Natural killer cell (primary cell): ENCODE measurements at places on chromosomes 2 and 18. TPM values are rescaled to one million over a fixed set of nuclear protein-coding genes. Genes with fewer than 3 reads are reported as not detected.

KRCC1 gene
- 9.0 TPM for total RNA-seq

DNA sequence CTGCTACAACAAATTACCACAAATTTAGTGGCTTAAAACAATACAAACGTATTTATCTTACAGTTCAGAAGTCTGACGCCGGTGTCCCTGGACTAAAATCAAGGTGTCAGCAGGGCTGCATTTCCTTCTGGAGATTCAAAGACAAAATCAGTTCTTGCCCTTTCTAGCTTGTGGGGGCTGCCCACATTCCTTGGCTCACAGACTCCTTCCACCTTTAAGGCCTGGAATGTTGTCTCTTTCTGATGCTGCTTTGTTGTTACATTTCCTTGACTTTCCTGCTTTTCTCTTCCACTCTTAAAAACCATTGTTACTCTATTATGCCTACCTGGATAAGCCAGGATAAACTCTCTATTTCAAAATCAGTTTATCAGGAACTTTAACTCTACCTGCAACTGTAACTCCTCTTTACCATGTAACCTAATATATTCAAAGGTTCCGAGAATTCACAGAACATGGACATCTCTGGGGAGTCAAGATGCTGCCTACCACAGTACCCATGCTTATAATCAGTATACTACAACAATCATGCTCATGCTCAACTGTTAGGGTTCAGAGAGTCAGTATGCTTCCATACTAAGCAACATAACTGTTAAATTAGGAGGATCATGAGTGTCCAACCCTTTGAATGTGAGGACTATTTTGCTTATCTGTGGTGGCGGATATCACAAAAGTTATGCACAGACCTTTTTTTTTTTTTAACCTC is 27.4 kb downstream of the YES1 start:
- DNase-seq = no peak

DNA sequence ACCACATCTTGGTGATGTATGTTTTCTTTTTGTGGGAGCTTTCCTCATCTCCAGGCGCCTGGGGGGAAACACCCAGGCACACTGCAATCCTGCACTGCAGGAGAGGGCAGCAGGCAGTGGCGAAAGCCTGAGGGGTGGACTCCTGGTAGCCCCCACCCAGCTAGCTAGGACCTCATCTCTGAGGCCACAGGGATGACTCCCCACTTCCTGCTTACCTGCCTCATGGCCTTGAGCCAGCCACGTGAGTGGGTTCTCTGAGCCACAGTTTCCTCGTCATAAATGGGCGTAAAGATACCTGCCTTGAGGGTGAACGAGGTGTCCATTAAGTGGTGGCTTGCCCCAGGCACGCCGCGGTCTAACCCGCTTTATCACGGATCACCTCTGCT is 19.1 kb downstream of the TRAF3IP1 start:
- no peak for DNase-seq

DNA sequence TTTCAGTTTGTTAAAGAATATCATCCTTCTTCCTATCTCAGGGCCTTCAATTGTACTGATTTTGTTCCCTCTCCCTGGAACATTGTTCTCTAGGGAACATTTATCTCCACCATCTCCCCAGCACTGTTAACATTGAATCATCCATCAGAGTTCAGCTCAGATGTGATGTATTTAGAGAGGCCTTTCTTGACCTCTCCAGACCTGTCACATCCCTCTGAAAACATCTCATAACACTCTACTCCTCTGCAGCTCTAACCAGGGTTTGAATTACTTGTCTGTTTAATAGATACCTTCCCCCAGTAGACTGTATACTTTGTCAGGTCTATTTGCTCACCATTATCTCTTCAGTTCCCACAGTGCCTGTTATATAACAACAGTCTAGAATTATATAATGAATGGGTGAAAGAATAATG is 98.6 kb downstream of the GALNT1 start:
- DNase-seq = no peak

- no peak for DNase-seq
Observed at GRCh38 chr2:190504912-190505311, 29.6 kb downstream of the NEMP2 start.

HRH4 gene
- 13.9 TPM for total RNA-seq

HOXD10 gene
- total RNA-seq = not detected

GRCh38 chr18:24862201-24862816 is 401.9 kb downstream of the HRH4 start:
- DNase-seq = no peak

GRCh38 chr2:143574069-143574468 is 444.9 kb downstream of the ARHGAP15 start:
- no peak for DNase-seq

CDH2 gene
- total RNA-seq = 0.35 TPM

DNA sequence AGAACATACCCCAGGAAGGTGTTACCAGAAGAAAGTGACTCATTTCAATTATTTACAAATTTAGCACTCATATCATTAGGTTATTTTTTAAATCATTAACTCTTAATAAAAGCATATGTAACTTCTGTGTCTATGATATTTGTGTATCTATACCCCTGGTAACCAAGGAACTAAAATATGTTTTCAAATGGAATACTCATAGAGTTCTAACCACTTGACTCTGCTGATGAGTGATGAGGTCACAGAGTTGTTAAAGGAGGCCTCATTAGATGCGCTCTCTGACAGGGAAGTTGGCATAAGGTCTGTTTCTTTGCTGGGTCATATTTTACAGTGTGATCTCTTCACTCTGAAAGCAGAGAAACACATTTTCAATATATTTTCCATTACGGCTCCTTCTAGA is 73.4 kb downstream of the CCDC150 start:
- no peak for DNase-seq

CRYBA2 gene
- total RNA-seq = not detected

GRCh38 chr2:208295834-208296233 is 29.8 kb downstream of the PIKFYVE start:
- DNase-seq = no peak

DNA sequence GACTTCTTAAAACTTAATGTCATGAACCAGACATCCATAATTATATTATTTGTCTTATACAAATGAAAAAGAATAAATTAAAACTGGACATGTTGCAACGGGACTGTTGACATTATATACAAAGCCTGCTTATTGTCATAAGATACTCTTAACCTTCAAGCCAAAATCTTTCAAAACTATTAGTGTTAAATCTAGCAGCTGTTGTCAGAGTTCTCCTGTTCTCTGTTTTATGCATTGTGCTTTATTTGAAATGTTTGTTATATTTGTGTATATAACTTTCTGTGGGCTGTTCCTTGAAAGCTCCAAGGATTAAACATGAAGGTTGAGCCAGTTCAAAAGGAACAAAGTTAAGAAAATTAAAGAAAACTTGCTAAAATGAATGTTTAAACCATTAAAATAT is 335.5 kb upstream of the NT5C1B start:
- no peak for DNase-seq

SRD5A2 gene
- not detected for total RNA-seq

B3GNT7 gene
- total RNA-seq = 151 TPM

DNA sequence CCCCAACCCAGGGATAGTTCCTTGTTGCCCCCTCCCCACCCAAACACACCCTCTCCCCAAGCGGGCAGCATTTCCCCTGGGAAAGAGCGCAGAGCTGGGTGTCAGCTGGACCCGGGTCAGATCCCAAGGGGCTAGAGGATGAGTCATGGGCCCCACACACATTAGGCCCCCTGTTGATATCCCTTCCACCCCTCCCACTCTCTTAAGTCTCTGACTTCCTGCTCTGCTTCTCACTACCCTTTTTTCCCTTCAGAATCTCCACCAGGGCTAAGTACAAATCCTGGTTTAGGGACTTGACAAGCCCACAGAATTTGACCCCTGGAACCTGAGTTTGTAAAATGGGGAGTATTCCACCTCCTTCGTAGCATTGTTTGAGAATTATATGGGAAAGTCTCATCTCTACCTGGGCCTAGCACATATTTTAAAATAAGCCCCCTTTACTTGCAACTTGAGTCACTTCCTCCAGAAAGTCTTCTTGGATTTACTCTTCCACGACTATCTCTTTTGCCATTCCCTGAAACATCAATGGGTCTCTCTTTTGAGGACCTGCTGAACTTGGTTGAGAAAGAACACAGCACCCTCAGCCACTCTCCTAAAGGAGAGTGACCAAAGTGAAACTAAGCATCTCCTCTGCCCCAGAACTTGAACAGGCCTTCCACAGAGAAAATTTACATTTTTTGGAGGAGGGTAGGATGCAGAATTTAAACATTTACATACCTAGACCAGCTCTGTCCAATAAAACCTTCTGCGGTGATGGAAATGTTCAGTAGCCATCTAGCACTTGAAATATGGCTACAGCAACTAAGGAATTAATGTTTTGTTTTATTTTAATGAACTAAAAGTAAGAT is 4.7 kb downstream of the RTKN start:
- DNase-seq = no peak

DNA sequence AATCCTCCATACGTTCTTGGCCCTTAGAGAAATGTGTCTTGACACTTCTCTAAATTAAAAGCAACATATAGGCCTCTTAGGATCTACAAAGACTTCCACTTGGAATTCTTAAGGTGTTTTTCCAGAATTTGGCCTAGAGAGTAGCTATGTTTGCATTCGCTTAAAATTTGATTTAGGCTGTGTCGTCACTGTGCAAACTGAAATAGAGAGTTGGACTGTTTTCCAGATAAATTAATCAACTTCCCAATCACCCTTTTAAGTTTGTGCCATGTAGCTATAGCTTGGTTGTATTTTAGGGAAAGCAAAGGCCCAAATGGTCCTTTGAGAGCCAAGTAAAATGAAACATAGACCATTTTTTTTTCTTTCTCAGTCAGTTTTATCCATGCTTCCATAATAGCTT is 128.6 kb upstream of the RASGRP3 start:
- no peak for DNase-seq

GRCh38 chr2:143176606-143177005 is 47.4 kb downstream of the ARHGAP15 start:
- peak; percentile 48 for DNase-seq

DNA sequence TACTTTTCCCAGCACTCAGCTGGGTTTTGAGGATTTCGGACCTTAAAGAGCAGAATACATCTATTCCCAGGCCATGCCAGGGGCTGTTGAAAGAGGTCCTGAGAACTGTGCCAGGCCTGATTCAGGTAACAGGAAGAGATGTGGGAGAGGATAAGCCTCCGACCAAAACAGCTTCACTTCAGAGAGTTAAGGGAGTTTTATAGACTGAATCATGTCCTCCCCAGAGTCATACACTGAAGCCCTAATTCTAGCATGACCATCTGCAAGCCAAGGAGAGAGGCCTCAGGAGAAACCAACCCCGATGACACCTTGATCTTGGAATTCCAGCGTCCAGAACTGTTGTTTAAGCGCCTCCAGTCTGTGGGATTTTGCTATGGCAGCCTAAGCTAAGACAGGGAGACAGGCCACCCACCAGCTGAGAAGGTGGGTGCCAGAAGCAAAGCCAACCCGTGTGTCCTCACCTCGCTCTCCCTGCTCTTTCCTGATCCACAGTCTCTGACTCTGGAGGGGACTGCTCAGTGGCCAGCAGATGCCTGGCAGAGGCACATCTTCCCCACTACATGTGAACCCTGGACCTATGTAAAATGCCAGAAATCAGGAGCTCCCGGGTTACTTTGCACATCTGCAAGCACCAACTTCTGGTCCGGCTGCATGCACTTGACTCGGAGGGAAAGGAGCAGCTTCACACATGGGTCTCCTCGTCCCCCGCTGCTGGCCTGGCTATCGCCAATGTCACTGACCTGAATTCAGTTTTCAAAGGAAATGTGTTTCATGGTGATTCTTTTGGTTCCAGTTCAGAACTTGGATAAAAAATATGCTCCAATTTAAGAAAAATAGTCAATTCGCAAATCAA is 116.8 kb upstream of the EPC2 start:
- DNase-seq = no peak

DNA sequence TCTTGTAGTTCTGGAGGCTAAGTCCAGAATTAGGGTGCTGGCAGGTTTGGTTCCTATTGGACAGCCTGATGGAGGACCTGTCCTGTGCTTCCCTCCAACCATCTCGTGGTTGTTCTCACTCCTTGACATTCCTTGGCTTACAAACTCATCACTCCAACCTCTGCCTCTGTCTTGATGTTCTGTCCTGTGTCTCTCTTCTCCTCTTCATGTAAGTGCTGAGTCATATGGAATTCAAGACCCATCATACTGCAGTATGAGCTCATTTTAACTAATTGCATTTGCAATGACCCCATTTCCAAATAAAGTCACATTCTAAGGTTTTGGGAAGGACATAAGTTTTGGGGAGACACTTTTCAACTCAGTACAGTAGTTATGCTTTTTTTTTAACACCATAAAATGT is 374.7 kb downstream of the TRIB2 start:
- no peak for DNase-seq

DNA sequence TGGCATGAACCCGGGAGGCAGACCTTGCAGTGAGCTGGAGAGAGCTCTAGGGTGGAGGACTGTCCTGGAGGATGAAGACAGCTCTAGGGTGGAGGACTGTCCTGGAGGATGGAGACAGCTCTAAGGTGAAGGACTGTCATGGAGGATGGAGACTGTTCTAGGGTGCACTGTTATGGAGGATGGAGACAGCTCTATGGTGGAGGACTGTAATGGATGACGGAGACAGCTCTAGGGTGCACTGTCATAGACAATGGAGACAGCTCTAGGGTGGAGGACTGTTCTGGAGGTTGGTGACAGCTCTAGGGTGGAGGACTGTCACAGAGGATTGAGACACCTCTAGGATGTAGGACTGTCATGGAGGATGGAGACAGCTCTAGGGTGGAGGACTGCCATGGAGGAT is 21.1 kb upstream of the KCNG2 start:
- no peak for DNase-seq

CABYR gene
- 0.94 TPM for total RNA-seq

GRCh38 chr2:224925810-224926100 is 116.5 kb downstream of the DOCK10 start:
- no peak for DNase-seq

DNA sequence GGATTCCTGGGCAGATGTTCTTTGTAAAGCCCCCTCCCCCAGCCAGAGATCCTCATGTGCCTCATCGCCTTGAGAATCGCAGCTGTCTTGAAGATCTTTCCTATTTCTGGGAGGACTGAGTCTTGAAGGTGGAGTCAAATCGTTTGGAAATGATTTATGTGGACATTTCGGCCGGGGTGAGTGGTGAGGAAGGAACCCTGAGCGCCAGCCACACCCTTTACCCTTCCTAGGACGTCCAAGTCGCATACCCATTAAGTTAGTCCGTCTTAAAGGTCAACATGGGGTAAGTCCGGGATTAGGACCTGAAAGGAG is 84.9 kb upstream of the ZCCHC2 start:
- DNase-seq = no peak

ANKMY1 gene
- total RNA-seq = 51.5 TPM

DNA sequence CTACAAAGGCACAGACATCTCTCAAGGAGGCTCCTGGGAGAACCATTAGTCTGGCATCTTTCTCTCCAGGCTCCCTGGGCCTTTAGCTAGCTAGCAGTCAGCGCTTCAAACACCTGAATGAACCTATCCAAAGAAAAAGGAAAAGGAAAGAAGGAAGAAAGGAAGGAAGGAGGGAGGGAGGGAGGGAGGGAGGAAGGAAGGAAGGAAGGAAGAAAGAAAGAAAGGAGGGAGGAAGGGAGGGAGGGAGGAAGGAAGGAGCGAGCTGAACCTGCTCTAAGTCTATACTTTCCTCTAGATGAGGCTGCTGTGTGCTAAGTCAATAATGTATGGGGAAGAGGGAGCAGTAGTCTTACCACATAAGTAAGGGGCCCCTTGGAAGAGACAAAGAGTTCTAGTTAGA is 5.1 kb upstream of the BCL11A start:
- DNase-seq = no peak

GRCh38 chr2:75146606-75147332 is 52.6 kb downstream of the TACR1 start:
- no peak for DNase-seq
